AG09309 (cell line): ENCODE measurements at places on chromosomes 1 and 21.
A peak's percentile ranks its signal among the peaks of the same experiment; 100 is the strongest.

DNA sequence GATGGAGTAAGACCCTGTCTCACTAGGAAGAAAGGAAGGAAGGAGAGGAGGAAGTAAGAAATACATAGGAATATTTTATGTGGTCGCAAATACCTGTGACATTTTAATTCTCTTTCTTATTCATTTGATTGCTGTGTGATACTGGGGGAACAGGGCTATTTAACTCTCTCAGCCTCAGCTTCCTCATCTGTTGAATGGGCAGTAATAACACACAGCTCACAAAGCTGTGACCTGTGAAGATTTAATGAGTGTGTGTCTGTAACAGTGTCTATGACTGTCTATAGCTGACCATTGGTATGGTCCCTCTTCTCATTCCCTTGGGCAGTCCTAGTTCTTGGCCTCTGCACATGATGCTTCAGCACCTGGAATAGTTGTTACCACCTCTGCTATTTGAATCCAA is 13.6 kb upstream of the GPR161 start:
- no peak for DNase-seq

- no peak for DNase-seq
Observed at GRCh38 chr1:94056996-94057395, 64.0 kb downstream of the ABCA4 start.

DNA sequence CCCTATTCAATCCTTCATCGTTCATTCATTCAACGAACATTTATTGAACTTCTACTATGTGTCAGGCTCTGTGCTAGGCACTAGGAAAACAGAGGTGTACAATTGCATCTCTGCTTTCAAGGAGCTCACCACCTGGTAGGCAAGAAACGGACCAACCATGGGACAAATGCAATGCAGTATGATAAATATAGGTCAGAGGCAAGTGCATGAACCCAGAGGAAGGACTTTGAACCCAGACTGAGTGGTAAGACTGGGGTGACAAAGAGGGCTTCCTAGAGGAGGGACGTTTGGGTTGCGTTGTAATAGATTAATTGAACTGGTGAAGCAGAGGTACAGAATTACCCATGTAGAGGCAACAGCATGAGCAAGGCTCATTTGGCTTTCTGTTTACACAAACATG is 16.4 kb downstream of the CD2 start:
- DNase-seq = no peak

DNA sequence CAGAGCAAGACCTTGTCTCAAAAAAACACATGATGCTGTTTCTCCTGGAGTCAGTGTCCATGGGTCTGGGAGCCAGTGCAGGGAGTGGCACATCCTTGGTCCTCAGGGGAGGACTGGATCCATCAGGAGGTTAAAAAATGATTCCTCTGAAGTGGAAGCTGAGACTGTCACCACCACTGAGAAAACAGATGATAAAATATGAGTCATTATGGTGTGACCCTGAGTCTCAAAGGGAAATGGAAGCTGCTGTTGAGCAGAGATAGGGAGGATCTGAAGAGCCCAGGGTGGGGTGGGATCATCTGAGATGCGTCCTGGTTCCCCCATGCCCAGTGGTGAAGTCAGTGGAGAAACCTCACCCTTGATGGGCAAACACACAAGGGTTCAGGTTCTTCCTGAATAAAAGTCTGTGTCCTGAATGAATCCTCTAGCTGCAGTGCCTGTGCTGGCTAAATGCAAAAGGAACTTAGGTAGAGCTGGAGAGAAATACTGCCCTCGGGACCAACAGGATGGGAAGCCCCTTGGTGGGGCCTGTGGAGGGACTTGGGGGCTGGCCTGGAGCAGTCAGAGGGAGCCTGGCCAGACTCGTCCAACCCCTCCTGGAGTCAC is 61.6 kb upstream of the TENT5B start:
- DNase-seq = no peak

DNA sequence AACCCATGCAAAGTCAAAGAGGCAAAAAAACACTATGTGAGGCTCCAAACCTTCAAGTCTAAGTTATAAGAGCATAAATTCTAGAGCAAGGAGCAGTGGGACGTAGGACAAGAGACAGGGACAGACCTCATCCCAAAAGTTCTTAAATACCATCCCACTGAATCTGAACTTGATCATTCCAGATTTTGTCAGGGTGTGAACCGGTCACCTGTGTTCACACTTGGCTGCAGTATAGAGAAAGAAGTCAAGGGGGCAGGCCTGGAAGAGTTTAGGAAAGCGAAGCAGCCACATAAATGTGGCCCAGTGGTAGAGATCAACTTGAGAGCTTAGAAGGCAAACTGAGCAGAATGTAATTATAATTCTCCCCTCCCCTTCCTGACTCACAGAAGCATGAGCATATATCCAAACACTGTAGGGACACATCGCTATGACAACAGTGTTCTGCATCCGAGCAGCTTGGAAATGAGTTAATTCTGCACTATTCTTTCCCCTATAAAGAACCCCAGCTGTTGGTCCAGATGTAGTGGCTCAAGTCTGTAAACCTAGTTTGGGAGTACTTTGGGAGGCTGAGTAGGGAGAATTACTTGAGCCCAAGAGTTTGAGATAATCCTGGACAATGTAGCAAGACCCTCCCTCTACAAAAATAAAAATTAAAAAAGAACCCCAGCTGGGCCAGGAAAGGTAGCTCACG is 2.7 kb downstream of the AKR7A2 start:
- no peak for DNase-seq

GRCh38 chr21:31252611-31253010 is 91.5 kb downstream of the TIAM1 start:
- DNase-seq = no peak

GRCh38 chr1:23913212-23913880 is at the start of gene CNR2:
Gene CNR2 (minus strand): TSS chr1:23913362. CDS start chr1:23875617, 37,745 bp downstream.
- no peak for DNase-seq

GRCh38 chr1:11708554-11709350 is 17.2 kb downstream of the DRAXIN start:
- DNase-seq = no peak

GRCh38 chr1:98794196-98794886 is 132.8 kb downstream of the SNX7 start:
- peak; percentile 54 for DNase-seq

DNA sequence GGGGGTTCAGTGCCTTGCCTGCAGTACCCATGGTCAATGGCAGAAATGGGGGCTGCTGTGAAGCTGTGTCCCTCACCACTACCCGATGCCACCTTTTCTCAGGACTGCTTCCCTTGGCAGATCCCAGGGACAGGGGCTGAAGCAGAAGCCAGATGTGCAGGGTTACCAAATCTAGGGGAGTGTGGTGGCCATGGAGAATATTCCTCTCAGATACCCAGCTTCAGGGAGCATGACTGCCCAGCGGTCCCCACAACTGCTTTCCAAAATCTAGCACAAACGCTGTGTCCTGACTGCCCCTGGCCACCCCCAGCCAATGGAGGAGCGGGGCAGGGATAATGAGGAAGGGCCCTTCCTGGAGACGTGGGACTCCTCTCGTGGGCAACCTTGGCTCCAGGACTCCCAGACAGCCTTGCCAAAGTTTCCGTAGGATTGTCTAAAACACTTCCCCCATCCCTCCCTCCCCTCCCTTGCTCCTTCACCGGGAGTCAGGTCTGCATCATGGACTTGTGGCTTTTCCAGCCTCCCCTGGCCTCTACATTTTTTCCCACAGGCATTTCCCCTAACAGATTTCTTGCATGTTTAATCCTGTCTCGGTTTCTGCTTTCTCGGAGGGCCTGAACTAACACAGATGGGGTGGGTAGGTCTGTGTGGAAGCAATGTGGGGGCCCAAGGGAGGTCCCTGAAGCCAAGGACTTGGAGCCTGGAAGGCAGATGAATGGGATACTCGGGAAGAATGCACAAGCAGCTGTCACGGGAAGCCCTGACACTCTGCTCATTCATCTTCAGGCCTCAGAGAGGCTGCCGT is 80.5 kb downstream of the OMA1 start:
- DNase-seq = no peak

DNA sequence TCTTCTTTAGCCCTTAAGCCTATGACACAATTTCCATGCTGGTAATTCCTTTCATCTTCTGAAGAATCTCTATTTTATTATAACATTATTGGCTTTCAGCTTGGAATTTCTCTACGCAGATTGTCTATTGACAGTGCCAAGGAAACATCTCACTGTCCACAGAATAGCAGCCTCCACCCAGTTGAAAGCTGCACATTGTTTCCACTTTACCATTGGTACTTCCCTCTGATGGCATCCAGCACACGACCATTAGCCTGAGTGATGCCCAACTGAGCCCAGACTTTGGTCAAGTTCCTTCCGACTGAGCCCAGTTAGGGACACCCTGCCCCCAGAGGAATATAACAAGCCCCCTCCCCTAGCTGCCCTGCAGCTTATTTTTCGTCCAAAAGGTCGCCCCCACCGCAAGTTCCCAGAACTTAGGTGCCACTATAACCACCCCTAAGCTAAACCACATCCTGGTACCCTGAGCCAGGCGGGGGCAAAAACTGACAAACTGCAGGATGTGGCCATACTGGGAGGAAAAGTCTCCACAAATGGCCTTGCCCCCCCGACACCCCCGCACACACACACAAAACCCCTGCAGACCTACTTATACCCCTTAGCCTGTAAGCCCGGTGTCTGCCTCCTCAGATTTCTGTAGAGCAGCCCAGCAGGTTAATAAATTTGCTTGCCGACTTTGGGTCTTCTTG is 13.2 kb downstream of the GBP5 start:
- no peak for DNase-seq

DNA sequence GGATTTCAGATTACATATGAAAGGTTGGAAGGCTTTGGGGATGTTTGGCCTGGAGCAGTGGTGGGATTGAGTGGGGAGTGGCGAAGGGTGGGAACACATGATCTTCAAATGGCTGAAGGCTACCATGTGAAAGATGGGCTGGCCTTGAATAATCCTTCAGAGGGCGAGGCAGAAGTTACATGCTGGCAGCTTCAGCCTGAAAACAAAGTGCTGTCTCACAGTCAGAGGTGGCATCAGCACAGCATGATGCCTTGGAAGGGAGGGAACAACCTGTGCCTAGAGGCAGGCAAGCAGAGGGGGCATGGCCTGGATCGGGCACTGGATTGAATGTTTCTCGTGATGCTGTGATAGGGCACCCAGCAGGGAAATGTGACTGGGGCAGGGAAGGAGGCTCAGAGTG is 130.8 kb downstream of the BEND5 start:
- no peak for DNase-seq

GRCh38 chr1:176604461-176604860 is 141.5 kb downstream of the PAPPA2 start:
- no peak for DNase-seq

DNA sequence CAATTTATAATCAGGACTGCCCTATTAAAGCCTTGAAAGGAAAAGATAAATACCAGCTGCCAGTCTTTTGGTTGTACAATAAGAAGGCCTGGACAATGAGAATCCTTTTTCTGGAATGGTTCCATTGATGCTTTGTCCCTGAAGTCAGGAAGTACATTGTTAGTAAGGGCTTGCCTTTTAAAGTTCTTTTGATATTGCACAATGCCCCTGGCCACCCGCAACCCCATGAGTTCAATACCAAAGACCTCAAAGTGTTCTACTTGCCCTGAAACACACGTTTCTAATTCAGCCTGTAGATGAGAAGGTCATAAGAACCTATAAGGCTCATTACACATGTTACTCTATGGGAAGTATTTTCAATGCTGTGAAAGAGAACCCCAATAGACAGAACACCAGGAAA is 112.1 kb downstream of the OLFM3 start:
- no peak for DNase-seq

GRCh38 chr1:151621351-151621750 is 9.5 kb downstream of the SNX27 start:
- DNase-seq = no peak

GRCh38 chr1:96865731-96866685 is 144.4 kb downstream of the PTBP2 start:
- peak; percentile 97 for DNase-seq

GRCh38 chr1:30378991-30379581 is 344.3 kb downstream of the MATN1 start:
- peak; percentile 73 for DNase-seq

- no peak for DNase-seq
Observed at GRCh38 chr1:201305815-201306214, 22.5 kb downstream of the PKP1 start.

GRCh38 chr1:117030271-117030877 is 28.8 kb downstream of the CD101 start:
- DNase-seq = no peak

- DNase-seq = no peak
Observed at GRCh38 chr1:88519156-88519555, 164.9 kb upstream of the PKN2 start.
